Thymus (tissue), 14 donors: ENCODE measurements at places on chromosomes 7 and 10. TPM values are rescaled to one million over a fixed set of nuclear protein-coding genes. Genes with fewer than 3 reads are reported as not detected.

DNA sequence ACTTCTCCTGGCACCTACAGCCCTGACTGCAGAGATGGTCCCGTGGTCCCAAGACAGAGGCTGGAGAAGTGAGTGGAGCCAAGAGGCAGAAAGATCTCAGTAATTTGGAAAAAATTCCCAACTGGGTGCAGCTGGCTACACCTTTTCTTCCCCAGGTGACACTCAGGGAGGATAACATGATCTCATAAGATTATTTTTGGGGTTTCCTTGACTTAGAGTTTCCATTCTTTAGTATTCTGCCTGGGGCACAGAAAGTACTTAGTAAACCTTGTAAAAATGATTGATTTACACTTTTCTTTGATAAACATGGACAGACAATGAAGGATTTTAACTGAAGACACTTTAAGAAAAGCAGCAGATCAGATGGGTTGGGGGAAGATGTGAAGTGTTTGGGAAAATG, 38.6 kb downstream of the HECW1 start:
- H3K4me3 ChIP-seq = no peak overlapping the region
- H3K27me3 ChIP-seq = no peaks in the 10 kb centered on the region
- no peaks in the 10 kb centered on the region for H3K4me1 ChIP-seq
- H3K27ac ChIP-seq = no peak overlapping the region
- no peak for DNase-seq

- no peak overlapping the region for H3K4me3 ChIP-seq
- no peaks in the 10 kb centered on the region for H3K36me3 ChIP-seq
- no peaks in the 10 kb centered on the region for H3K4me1 ChIP-seq
These were observed 61.1 kb downstream of the PLXNA4 start for GRCh38 chr7:132515181-132515580.

- no peaks in the 10 kb centered on the region for H3K36me3 ChIP-seq
- H3K4me1 ChIP-seq = no peaks in the 10 kb centered on the region
- no peak for DNase-seq
These were observed 11.5 kb downstream of the CISD1 start for GRCh38 chr10:58280477-58280876.

DNA sequence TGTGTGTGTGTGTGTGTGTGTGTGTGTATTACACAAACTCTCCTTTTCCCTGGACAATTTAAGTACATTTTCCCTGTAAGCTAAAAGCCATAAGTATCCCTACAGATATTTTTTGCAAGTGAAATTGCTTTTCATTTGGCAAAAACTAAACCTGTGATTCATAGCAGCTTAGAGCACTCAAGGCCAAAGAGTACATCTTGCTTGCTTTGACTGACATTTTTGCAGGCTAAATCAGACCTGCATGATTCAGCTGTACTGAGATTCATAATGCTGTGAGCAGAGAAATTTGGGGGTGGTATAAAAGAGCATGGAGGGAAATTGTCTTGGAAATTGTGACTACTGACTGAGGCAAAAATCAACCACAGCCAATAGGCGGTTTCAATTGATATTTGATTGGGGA, 500.4 kb downstream of the GFRA1 start:
- H3K4me1 ChIP-seq = no peaks in the 10 kb centered on the region
- no peak for DNase-seq
- H3K36me3 ChIP-seq = no peaks in the 10 kb centered on the region
- H3K4me3 ChIP-seq = no peak overlapping the region
- no peak overlapping the region for H3K27ac ChIP-seq

SFXN4 gene
- total RNA-seq = 18.5 TPM
